ENCODE measurements at places on chromosomes 1 and 21.

- DNase-seq: peak; percentile 42
Observed at GRCh38 chr1:202315576-202316168, 26.1 kb downstream of the UBE2T start.

GRCh38 chr1:117364240-117364639 lies 3.0 kb upstream of the MAN1A2 start:
- DNase-seq: no peak

GRCh38 chr1:169078163-169078883 lies 28.2 kb upstream of the ATP1B1 start:
- DNase-seq: no peak

GRCh38 chr1:17405898-17406759 lies 33.3 kb downstream of the RCC2 start:
- peak; percentile 23 for DNase-seq

Measured in amygdala (tissue), 56 donors.